ENCODE measurements at places on chromosomes 2 and 18. TPM values are rescaled to one million over a fixed set of nuclear protein-coding genes. Genes with fewer than 3 reads are reported as not detected.
A peak's percentile ranks its signal among the peaks of the same experiment; 100 is the strongest.

- DNase-seq = no peak
- H3K27me3 ChIP-seq = no peaks in the 10 kb centered on the region
- no peaks in the 10 kb centered on the region for H3K4me1 ChIP-seq
- no peaks in the 10 kb centered on the region for H3K36me3 ChIP-seq
Measured at GRCh38 chr2:219408204-219408603, 10.0 kb upstream of the DES start.

- H3K27ac ChIP-seq = no peak overlapping the region
- no peaks in the 10 kb centered on the region for H3K27me3 ChIP-seq
- no peaks in the 10 kb centered on the region for H3K4me1 ChIP-seq
- no peak for DNase-seq
- no peaks in the 10 kb centered on the region for H3K36me3 ChIP-seq
- H3K4me3 ChIP-seq = no peak overlapping the region
Measured at GRCh38 chr2:70850925-70851324, 15.3 kb upstream of the CD207 start.

DNA sequence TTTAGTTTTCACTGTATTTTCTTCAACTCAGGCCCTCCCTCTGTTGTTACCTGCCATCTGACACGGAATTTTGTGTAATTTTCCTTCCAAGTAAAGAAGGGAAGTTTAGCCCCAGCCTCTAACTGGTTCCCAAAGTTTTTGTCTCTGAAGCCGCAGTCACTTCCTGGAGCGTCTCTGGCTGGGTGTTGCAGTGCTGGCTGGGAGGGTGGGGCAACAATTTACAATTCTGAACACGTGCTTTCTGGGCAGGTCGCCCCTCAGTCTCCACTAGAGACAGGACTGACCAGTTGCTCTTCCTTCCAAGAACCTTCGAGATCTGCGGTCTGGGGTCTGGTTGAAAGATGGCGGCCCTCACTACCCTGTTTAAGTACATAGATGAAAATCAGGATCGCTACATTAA lies 3.5 kb downstream of the CNDP2 start:
- no peaks in the 10 kb centered on the region for H3K4me1 ChIP-seq
- H3K27ac ChIP-seq = no peak overlapping the region
- DNase-seq = peak; percentile 90
- H3K36me3 ChIP-seq = no peaks in the 10 kb centered on the region
- H3K4me3 ChIP-seq = no peak overlapping the region

- no peak overlapping the region for H3K4me3 ChIP-seq
- H3K4me1 ChIP-seq = peaks cover 3% of the 10 kb centered on the region
- H3K27me3 ChIP-seq = no peaks in the 10 kb centered on the region
- peak overlapping the region; percentile 23 for H3K27ac ChIP-seq
- no peaks in the 10 kb centered on the region for H3K36me3 ChIP-seq
Measured at GRCh38 chr2:96262306-96262705, 3.5 kb downstream of the TMEM127 start.

DNA sequence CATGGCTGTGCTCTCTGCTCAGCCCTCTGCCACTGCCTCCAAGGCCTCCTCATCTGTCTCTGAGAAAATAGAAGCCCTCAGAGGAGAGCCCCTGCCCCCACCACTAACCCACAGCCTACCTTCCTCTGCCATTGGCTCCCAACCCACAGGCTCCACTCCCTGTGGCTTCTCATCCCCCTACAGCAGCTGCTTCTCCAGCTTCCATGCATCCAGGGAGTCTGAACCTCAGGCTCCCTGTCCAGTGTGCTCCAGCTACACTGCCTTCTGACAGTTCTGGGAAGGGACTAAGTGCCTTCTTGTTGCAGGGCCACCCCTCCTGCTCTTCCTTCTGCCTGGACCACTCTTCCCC lies 29.3 kb downstream of the COL6A3 start:
- no peaks in the 10 kb centered on the region for H3K27me3 ChIP-seq
- H3K36me3 ChIP-seq = no peaks in the 10 kb centered on the region
- no peak overlapping the region for H3K27ac ChIP-seq
- H3K4me1 ChIP-seq = no peaks in the 10 kb centered on the region
- no peak overlapping the region for H3K4me3 ChIP-seq

DNA sequence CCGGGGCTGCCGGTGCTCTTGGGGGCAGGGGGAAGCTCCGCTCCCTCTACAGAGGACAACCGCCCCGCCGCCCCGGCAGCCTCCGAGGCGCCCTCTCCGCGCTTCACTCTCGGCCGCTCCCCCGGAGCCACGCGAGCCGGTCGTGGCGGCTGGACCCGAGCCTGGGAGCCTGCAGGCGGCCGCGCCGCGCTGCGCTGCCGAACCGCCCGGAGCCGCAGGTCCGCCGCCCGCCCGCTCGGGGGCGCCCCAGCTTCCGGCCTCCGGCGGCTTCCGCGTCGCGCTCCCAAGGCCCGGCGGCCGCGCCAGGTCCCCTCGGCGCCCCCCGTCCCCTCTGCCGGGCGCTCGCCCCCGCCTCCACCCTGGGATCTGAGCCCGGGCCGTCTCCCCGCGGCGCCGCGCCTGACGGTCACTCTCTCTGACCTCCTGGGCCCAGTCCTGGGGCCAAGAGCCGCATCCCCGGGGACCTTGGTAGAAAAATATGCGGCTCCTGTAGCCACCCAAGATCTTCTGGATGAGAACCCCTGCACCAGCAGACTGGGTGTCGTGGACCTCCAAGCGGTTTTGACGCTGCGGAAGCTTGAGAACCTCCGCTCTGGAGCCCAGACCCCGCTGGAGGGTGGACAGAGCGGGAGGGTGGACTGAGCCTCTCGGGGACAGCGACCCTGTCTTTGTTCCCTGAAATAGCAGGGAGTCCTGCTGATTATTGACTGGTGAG lies 44.3 kb downstream of the SERTAD2 start:
- H3K36me3 ChIP-seq = no peaks in the 10 kb centered on the region
- no peaks in the 10 kb centered on the region for H3K4me1 ChIP-seq
- no peak overlapping the region for H3K4me3 ChIP-seq
- H3K27me3 ChIP-seq = no peaks in the 10 kb centered on the region
- DNase-seq = peak; percentile 88

DNA sequence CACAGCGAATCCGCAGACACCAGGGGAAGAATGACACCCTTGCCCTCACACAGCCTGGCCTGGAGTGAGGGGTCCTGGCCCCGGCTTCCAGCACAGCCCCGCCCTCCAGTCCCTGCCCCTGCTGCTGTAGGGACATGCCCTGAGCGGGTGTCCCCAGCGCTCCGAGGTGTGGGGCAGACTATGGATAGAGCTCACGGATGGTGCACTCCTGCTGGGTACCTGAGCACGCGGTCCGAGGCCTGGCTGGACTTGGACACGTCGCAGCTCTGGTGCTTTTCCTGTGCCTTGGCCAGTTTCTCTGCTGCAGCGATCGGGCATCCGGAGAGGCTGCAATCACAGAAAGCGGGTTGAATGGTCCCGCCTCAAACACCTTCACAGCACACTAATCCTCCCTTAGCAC lies 165.7 kb upstream of the PXDN start:
- no peak overlapping the region for H3K27ac ChIP-seq
- no peak for DNase-seq
- H3K36me3 ChIP-seq = no peaks in the 10 kb centered on the region
- no peaks in the 10 kb centered on the region for H3K27me3 ChIP-seq

DNA sequence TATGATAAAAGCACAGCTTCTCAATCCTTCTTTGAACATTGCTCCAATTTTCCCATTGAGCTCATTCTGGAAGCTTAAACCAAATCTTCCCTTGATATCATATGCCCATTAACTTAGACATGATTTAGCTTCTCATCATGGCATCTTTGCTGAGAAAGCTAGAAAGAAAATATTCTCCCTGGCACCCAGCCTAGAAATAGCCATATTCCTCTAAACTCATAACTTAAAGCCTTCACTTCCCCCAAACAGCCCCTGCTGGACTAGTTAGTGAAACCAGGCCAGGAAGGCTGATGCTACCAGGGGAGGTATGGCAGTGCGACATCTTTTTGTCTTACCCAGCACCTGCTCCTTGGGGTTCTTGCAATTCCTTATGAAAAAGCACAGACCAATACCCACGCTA lies 4.3 kb downstream of the AAK1 start:
- H3K4me1 ChIP-seq = peaks cover 10% of the 10 kb centered on the region
- H3K4me3 ChIP-seq = no peak overlapping the region
- no peak overlapping the region for H3K27ac ChIP-seq

- H3K27ac ChIP-seq = no peak overlapping the region
- no peaks in the 10 kb centered on the region for H3K4me1 ChIP-seq
- no peaks in the 10 kb centered on the region for H3K27me3 ChIP-seq
- no peak overlapping the region for H3K4me3 ChIP-seq
- H3K36me3 ChIP-seq = no peaks in the 10 kb centered on the region
Measured at GRCh38 chr2:216023055-216023648, 9.8 kb upstream of the MREG start.

TSPYL6 gene
- not detected for polyA plus RNA-seq

PCARE gene
- 0.13 TPM for polyA plus RNA-seq

RAD51AP2 gene
- 0.13 TPM for polyA plus RNA-seq

RRM2 gene
- polyA plus RNA-seq = 4.6 TPM

SMAD2 gene
- 87.7 TPM for polyA plus RNA-seq

ODC1 gene
- polyA plus RNA-seq = 45.7 TPM

PLEK gene
- 12.3 TPM for polyA plus RNA-seq

SLC30A3 gene
- polyA plus RNA-seq = 4.0 TPM

AQP12A gene
- not detected for polyA plus RNA-seq

GRP gene
- 18.3 TPM for polyA plus RNA-seq

Data from aorta (tissue), 5 donors.